Activated naive CD4-positive, alpha-beta T cell treated with anti-CD3 and anti-CD28 coated beads, Interleukin-2, amount 50 U/mL, for 16 hours (primary cell): ENCODE measurements at places on chromosomes 1 and 21.

- DNase-seq, result no peak
These were observed 77.0 kb upstream of the MARK1 start for GRCh38 chr1:220450927-220451326.

DNA sequence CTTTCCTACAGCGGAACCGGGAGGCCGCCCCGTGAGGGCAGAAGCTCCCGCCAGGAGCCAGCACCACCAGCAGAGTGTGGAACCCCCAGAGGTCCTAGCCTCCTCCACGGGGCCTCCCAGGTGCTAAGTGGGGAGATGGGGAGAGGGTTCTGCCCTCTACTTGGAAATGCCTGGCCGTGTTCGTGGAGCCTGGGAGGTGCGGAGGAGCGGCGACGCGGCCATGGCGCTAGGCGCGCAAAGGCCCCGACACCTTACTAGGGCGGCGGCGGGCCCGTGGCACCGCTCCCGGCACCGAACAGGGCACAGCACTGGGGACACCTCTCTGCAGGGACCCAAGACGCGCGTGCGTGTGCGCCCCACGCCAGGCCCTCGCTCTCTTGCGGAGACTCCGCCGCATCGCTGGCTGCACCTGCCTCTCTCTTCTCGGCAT lies 1.3 kb upstream of the CACNA1E start:
- DNase-seq, result no peak

GRCh38 chr1:72781038-72781437 lies 498.7 kb upstream of the NEGR1 start:
- DNase-seq, result no peak

DNA sequence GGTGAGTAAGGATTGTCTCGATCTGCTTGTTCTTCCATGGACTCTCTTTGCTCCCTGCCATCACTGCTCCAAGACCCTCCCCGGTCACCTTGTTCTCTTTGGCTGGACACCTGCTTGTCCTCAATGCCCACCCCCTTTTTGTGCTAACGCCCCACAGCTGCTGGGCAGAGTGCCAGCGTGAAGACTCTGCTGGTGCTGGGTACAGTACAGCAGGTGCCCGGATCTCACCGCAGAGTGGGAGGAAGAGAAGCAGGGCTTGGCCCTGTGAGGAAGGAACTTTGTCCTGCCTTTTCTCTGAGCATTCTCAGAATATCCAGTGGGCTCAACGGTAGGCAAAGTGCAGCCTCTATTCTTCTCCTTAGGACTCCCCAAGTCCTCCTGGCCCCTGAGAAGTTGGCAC lies 90.1 kb downstream of the PLXNA2 start:
- DNase-seq, result no peak

DNA sequence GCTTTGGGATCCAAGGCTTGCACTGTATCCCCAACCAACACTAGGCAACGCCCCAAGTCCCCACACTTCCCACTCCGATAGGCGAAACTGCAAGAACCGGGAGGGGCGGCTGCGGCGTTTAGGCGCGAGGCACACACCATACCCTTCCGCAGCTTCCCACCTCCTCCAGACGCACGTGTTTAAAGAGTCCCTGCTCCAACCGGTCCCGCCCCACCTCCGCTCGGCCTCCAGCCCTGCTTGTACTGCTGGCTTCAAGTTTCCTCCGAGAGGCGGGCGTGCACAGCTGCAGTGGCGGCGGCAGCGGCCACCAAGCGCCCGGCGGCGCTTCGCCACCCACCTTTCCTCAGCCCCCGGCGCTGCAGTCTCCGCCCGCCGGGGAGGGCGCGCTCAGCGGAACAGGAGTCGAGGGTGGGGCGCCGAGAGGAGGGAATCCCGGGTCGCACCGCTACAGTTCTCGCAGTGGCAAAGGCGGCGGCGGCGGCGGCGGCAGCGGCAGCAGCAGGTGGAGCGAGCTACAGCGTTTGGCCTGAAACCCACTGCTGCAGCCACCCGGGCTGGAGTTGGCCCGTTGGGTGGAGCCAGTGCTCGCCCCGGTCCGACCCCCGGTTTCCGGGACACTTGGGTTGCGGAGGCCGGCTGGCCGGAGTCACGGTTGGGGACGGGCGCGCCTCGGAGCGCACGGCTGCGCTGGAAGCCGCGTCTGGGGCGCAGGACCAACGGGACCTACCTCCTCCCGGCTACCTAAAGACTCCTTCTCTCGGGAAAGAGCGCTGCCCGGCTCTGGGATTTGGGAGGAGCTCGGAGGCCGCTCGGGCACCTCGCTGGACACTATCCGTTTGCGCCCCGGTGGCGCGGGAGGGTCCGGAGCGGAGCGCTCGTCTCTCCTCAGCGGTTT lies at the start of gene CNIH3:
CNIH3 (plus strand) TSS at position 457 of the 895 bp plus-strand sequence. CDS start 858 bp downstream, outside the sequence.
- peak; percentile 24 for DNase-seq

- no peak for DNase-seq
These were observed 41.9 kb downstream of the UBE2G2 start for GRCh38 chr21:44759628-44760285.

GRCh38 chr1:105894006-105894405 lies 1162.5 kb upstream of the PRMT6 start:
- no peak for DNase-seq

DNA sequence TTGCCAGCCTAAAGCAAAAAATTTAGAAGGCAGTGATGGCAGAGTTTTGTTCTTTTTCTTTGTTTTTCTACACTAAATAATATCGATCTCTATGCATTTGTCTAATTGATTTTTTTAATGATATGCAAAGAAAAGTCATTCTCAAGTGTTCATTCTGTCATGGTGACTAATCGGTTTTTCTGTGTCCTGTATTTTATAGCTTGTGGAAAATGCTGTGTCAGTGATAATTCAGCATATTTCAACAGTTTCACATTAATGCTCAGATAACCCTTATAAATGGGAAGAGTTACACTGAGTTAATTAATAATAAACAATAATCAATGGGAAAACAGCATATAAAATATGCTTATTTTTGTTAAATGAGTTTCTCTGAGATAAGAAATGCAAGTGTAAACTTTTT lies 824.9 kb downstream of the AMY1C start:
- DNase-seq, result no peak

GRCh38 chr1:174157157-174157806 lies 2.0 kb upstream of the RABGAP1L start:
- DNase-seq, result peak; percentile 34

GRCh38 chr1:152392909-152393308 lies 21.2 kb downstream of the CRNN start:
- DNase-seq, result no peak

DNA sequence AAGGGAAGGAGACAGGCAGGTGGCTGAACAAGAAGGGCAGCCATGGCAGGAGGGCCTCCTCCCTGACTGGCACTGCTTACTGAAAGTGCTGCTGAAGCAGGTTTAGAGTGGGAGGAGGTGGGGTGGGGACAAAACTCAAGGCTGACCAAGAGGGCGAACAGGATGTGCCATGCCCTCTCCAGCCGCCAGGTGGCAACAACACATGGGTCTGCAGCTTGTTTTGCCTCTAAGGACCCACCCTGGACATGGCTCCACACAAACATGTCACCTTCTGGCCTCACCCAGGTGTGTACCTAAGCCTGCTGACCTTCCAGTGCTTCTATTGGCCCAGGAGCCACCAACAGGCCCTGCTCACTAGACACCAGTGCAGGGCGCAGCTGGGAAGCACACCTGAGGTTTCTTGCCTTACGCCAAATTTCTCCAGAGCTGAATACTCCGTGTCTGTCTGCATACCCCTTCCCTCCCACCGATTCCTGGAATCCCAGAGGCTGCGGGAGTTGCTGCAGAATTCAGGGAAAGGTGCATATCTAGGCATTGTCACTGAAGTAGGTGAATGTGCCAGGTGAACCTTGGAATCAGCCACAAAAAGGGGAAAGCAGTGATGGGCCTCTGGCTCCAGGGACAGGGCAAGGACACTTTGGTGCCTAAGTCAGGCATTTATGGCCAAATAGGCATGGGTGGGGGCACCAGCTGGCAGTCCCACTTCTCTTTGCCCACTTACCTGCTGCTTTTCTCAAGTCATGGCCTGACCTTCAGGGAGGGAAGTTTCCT lies 5.3 kb downstream of the PSRC1 start:
- peak; percentile 56 for DNase-seq

GRCh38 chr1:69271587-69272125 lies 296.1 kb upstream of the LRRC7 start:
- no peak for DNase-seq

GRCh38 chr1:90718411-90719329 lies 1.6 kb upstream of the BARHL2 start:
- no peak for DNase-seq

- no peak for DNase-seq
These were observed 1.2 kb downstream of the LMX1A start for GRCh38 chr1:165355139-165355976.

GRCh38 chr1:5743435-5744095 lies 248.7 kb downstream of the NPHP4 start:
- no peak for DNase-seq

DNA sequence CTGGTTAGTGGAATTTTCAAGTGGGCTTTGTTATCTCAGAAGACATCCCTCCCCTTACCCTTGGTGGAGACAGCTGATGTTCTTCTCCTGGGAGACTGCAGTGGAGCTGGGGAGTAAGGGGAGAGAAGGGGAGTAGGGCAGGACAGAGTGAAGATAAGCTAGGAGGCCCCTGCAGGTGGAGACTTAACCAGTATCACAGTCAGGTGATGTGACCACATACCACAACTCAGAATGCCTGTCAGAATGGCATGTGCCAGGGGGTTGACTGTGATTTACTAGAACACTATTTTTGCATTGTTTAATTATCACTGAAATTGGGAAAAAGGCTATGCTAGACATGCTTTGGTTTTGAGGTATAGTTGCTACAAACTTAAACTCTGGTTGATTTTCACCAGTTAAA lies 124.6 kb downstream of the NRDC start:
- no peak for DNase-seq

DNA sequence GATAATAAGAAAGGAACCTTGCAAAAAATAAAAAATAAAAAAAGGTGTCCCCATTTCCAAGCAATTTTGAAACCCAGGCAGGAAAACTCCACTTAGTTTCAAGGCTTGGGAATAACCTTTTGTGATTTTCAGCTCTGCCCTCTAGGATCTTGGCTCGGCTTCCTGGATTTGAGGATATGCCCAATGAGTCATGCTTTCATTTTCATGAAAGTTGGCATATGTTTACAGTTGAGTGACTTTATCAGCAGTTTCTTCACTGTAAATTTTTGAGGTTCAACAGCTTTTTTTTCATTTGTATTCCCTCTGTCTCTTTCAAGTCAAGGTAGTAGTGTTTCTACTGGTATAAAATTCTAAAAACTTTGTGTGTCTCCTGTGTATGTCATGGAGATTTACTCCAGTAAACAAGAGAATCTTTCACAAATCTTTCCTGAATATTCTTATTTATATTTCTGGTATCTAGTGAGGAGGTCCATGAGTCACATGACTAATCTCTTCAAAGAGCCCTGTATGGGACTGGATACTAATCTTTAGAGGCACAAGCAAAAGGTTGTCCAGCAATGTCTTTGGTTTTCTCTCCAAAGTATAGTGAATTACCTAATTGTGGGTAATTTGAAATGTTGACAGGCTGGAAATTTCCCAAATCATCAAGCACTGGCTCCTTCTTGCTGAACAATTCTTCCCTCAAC lies 335.3 kb downstream of the BRINP2 start:
- no peak for DNase-seq

DNA sequence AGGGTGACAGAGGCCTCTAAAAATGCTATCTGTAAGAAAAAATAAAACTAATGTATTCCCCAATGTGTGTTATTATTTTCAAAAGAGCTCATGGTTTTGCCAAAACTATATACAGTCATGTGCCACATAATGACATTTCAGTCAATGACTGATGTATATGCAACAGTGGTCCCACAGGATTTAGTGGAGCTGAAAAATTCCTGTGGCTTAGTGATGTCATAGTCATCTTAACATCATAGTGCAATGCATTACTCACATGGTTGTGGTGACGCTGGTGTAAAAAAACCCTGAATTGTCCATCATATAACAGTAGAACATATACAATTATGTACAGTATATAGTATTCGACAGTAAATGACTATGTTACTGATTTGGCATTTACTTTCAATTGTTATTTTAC lies 172.4 kb downstream of the CACNA1E start:
- DNase-seq, result no peak

GRCh38 chr1:239800861-239801260 lies 290.8 kb upstream of the FMN2 start:
- DNase-seq, result no peak

DNA sequence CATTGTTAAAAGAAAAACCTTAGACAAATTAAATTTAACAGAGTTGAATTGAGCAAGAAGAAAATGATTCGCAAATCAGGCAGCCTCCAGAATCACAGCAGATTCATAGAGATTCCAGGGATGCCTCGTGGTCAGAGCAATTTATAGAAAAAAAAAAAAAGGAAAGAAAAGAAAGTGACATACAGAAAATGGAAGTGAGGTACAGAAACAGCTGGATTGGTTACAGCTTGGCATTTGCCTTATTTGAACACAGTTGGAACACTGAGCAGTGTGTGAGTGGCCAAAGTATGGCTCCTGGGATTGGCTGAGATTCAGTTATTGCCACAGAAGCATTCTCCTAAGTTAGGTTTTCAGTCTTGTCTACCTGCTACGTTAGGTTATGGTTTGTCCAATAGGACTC lies 9.1 kb upstream of the C21orf91 start:
- DNase-seq, result no peak

GRCh38 chr1:37478890-37479254 lies 4.5 kb downstream of the ZC3H12A start:
- DNase-seq, result peak; percentile 24

DNA sequence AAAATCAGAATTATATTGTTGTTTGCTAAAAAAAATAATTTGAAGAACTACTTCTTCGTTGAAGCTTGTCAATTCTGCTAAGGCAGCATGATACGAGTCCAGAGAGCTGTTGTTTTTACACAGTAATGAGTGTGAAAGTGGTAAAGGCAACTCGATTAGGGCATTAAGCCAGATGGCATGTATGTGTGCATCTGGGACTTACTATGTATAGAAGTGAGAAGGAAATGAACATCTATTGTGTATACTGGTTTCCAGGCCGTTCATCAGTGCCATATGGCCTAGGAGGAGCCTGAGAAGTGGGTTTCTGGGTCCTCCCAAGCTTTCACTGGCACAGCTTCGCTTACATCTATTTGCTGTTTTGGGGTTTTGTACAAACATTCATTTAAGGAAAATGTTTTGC lies 5.7 kb downstream of the CTPS1 start:
- no peak for DNase-seq

DNA sequence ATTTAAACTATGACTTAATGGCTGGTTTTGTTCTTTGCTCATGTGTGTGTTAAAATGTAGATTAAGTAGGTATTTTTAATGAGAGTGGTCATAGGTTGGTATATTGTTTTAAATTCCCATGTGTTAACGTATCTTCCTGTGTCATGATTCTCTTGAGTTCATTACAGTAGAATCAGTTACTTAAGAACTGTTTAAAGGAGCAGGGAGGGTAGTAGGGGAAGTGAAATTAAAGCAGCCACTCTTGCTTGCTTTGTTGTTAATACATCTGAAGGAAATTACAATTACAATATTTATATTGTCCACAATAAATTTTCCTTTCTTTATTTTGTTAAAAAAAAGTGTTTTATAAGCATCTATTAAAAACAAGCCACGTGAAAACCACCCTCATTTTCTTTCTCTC lies 119.2 kb upstream of the KIAA1614 start:
- DNase-seq, result no peak

DNA sequence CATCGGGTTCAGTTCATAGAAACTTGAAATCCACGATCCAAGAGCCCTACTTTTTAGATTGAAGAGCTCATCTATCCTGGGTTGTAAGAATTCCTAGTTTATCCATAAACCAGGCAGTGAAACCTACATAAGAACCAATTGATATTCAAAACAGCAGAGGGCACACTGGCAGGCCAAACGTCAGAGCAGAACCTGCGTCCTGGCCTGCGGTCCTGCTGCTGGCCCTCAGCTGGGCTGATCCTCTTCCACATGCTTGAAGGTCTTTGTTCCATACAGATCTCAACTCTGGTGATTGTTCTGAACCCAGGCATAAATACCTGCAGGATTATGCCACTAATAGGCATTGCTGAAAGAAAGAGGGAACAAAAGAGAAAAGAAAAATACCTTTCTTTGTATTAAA lies 47.0 kb downstream of the MT1HL1 start:
- no peak for DNase-seq
